Breast epithelium (tissue), 4 donors: ENCODE measurements at places on chromosomes 1 and 21. TPM values are rescaled to one million over a fixed set of nuclear protein-coding genes. Genes with fewer than 3 reads are reported as not detected.

GRCh38 chr1:12616709-12617373 lies 1.2 kb downstream of the DHRS3 start:
- H3K27ac ChIP-seq = peak overlapping the region; percentile 98
- no peak for DNase-seq
- no peaks in the 10 kb centered on the region for H3K36me3 ChIP-seq
- peak overlapping the region; percentile 92 for H3K4me3 ChIP-seq

DNA sequence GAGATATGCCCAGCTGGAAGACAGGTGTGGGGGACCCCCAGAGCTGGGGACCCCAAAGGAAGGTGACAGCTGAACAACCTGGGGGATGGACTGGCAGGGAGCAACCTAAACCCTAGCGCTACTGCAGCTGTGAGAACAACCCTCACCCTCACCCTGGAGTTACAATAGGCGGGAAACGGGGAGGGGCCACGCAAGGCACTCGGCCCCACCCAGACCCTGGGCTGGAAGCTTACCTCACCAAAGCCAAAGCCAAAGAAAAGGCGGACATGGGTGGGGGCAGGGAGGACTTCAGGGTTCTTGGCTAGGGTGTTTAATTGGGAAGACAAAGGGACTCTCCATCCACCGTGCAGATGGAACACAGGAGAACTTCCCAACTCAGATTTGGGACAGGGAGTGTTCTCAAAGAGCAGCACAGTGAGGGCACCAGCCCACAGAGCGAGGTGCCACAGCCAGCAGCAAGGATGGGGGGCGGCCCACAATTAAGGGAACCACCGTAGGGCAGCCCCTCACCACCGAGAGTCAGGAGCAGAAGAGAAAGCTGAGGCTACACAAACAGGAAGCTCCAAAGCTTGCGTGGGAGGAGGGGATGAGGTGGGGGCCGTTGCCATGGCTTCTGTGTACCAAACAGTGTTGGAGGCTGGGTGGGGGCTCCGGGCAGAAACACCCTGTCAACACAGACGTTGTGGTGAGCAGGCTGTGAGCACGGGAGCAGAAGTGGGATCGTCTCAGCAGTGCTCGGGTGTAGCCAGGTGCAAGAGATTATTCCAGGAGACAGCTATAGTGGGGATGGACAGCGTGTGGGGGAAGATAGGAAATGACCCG lies 1.9 kb downstream of the TAGLN2 start:
- peak overlapping the region; percentile 99 for H3K27ac ChIP-seq
- H3K4me3 ChIP-seq = peak overlapping the region; percentile 96
- peak; percentile 89 for DNase-seq

DNA sequence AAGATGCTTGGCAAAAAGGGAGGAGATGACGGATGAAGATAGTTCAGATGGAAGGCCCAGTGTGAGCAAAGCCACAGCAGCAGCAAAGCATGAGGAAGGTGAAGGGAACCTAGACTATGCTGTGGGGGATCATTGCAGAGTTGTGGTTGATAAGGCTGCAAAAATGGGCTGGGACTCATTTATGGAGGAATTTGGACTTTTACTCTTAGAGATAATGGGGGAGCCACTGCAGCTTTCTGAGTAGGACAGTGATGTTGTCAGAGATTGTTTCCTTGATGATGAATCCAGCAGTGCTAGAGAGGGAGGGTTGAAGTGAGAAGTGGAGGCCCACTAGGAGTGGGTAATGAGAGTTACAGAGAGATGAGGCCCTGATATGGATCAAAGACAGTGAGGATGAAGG lies 2.1 kb upstream of the C8A start:
- no peak overlapping the region for H3K4me3 ChIP-seq
- H3K4me1 ChIP-seq = no peaks in the 10 kb centered on the region
- no peak for DNase-seq
- no peaks in the 10 kb centered on the region for H3K27me3 ChIP-seq

GRCh38 chr1:168498159-168498631 lies 45.6 kb downstream of the XCL2 start:
- no peak for DNase-seq
- no peaks in the 10 kb centered on the region for H3K4me1 ChIP-seq
- H3K27ac ChIP-seq = no peak overlapping the region

Gene EBNA1BP2
- total RNA-seq = 34.9 TPM

Gene CD244
- 1.6 TPM for total RNA-seq

Gene ADSS2
- total RNA-seq = 52.8 TPM

- no peak for DNase-seq
- H3K4me1 ChIP-seq = no peaks in the 10 kb centered on the region
- H3K27ac ChIP-seq = no peak overlapping the region
- H3K36me3 ChIP-seq = no peaks in the 10 kb centered on the region
Observed at GRCh38 chr1:186236921-186237320, 138.1 kb downstream of the TPR start.

Gene PRDM16
- total RNA-seq = 3.8 TPM

DNA sequence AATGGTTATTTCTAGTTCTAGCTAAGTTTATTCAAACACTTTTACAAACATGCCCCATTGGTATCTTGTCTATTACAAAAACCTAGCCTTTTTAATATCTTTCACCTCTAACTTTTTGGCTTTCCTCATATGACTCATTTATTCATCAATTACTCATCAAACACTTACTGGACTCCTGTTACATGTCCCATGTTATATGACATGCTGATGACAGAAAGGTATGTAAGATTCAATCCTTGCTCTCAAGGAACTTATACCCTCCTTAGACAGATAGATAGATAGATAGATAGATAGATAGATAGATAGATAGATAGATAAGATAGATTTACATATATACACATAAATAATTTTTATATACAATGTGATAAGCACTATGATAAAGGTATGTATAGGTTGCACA lies 33.9 kb upstream of the INSL5 start:
- no peaks in the 10 kb centered on the region for H3K4me1 ChIP-seq
- H3K27ac ChIP-seq = no peak overlapping the region
- no peaks in the 10 kb centered on the region for H3K27me3 ChIP-seq
- H3K4me3 ChIP-seq = no peak overlapping the region
- no peak for DNase-seq
- no peaks in the 10 kb centered on the region for H3K36me3 ChIP-seq

Gene DFFA
- 19.7 TPM for total RNA-seq

Gene ARMH1
- 3.8 TPM for total RNA-seq
